ENCODE measurements at places on chromosomes 2 and 18.

DNA sequence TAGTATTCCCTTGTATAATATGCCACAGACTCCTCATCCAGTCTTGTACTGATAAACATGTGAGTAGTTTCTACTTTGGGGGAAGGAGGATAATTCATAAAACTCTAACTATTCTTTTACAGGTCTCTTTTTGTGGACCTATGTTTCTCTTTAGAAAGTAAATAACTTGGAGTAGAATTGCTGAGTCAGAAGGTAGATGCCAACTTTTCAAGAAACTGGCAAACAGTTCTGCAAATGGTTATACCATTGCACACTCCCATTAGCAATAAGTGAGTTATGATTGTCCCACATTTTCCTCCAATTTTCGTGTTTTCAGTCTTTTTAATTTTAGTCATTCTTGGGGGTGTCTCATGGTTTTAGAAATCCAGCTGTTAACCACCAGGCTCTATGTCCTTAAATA lies 477.2 kb upstream of the LRRTM4 start:
- H3K4me1 ChIP-seq: no peaks in the 10 kb centered on the region
- H3K4me3 ChIP-seq: no peak overlapping the region
- no peaks in the 10 kb centered on the region for H3K36me3 ChIP-seq
- H3K27me3 ChIP-seq: no peaks in the 10 kb centered on the region
- DNase-seq: no peak

GRCh38 chr2:129859175-129859574 lies 120.3 kb upstream of the RAB6C start:
- H3K4me3 ChIP-seq: no peak overlapping the region
- H3K27me3 ChIP-seq: no peaks in the 10 kb centered on the region
- H3K4me1 ChIP-seq: no peaks in the 10 kb centered on the region
- H3K36me3 ChIP-seq: no peaks in the 10 kb centered on the region
- DNase-seq: no peak

GRCh38 chr2:68171146-68171545 lies 13.5 kb downstream of the PNO1 start:
- no peaks in the 10 kb centered on the region for H3K4me1 ChIP-seq
- no peak overlapping the region for H3K27ac ChIP-seq
- no peak overlapping the region for H3K4me3 ChIP-seq
- H3K36me3 ChIP-seq: peaks cover 4% of the 10 kb centered on the region
- no peak for DNase-seq
- no peaks in the 10 kb centered on the region for H3K27me3 ChIP-seq

- no peaks in the 10 kb centered on the region for H3K36me3 ChIP-seq
- no peak for DNase-seq
- no peaks in the 10 kb centered on the region for H3K27me3 ChIP-seq
- H3K4me1 ChIP-seq: peaks cover 25% of the 10 kb centered on the region
Observed at GRCh38 chr2:10390369-10390801, 57.7 kb downstream of the ODC1 start.

DNA sequence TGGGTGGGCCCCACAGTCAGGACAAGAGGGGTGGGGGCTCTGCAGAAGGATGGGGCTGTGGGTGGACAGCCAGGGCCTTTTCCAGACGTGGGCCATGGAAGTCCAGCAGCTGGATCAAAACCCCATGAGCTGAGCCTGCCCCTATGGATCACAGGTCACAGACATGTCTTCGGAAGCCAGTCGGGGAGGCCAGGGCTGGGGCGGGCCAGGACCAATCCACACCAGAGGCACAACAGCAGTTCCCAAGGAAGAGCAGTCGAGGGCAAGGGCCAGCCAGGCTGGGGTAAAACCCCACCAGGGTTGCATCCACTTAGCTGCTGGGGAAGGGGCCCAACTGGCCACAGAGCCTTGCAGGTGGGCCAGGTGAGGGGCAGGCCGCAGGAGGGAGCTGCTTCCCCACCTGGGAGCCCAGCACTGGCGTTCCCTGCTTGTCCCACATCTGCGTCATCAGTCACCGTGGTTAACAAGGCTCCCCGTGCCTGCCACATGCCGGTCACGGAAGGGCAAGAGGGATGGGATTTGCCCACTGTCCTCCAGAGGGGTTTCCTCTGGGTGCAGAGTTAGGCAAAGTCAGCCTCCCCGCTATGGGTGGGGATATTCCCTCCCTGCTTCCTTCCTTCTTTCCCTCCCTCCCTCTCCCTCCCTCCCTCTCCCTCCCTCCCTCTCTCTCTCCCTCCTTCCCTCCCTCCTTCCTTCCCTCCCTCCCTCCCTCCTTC lies 46.4 kb upstream of the ODC1 start:
- DNase-seq: no peak
- H3K36me3 ChIP-seq: no peaks in the 10 kb centered on the region
- H3K27me3 ChIP-seq: no peaks in the 10 kb centered on the region
- no peaks in the 10 kb centered on the region for H3K4me1 ChIP-seq
- H3K27ac ChIP-seq: no peak overlapping the region

DNA sequence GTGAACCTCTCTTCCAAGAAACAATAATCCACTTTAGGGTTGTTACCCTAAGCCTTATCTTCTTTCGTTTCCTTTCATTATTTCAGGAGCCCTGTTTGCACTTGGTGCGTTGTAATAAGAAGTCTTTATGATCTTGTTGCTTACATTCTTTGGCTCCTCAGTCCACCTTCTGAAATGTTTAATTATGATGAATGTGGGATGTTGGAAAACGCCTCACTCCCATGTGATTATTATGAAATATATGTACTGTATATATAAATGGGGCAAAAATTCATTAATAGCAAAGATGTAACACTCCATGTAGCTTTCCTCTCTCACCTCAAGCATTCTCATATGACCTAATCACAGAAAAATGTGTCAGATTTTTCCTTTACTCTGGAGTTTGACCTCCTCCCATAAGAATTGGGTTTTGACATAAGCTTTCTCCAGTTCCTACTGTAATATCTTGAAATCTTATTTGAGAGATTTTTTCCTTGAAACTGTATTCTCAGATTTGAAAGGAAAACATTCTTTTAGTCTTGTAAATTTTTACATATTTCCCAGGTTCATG lies 397.2 kb upstream of the FANCL start:
- no peak overlapping the region for H3K4me3 ChIP-seq
- no peaks in the 10 kb centered on the region for H3K27me3 ChIP-seq
- no peaks in the 10 kb centered on the region for H3K4me1 ChIP-seq
- H3K27ac ChIP-seq: no peak overlapping the region

GRCh38 chr2:176101842-176102241 lies 2.2 kb downstream of the HOXD12 start:
- H3K4me3 ChIP-seq: no peak overlapping the region
- H3K27ac ChIP-seq: no peak overlapping the region
- no peaks in the 10 kb centered on the region for H3K36me3 ChIP-seq
- peaks cover under 1% of the 10 kb centered on the region for H3K4me1 ChIP-seq
- peaks cover 42% of the 10 kb centered on the region for H3K27me3 ChIP-seq

- H3K27ac ChIP-seq: no peak overlapping the region
- H3K4me3 ChIP-seq: no peak overlapping the region
- DNase-seq: no peak
Observed at GRCh38 chr2:192128655-192129054, 66.1 kb downstream of the TMEFF2 start.

DNA sequence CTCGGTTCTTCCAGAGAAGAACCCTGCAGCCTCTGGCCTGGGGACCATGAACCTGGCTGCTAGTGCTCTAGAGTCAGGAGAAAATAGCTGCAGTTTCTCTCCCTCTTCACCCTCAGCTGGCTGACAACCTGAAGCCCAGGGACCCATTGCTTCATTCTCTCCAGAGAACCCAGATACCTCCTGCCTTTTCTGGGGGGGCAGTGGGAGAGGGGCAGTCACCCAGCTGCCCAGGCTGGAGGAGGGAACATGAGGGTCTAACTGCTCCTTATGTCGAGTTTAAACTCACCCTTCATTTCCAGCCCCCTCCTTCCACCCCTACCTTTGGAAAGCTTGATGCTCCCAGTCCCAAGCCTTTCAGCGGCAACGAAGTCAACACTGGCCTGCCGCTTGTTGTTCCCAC lies 7.6 kb upstream of the ZFAND2B start:
- no peak overlapping the region for H3K4me3 ChIP-seq
- no peaks in the 10 kb centered on the region for H3K36me3 ChIP-seq
- no peaks in the 10 kb centered on the region for H3K27me3 ChIP-seq
- H3K4me1 ChIP-seq: no peaks in the 10 kb centered on the region

DNA sequence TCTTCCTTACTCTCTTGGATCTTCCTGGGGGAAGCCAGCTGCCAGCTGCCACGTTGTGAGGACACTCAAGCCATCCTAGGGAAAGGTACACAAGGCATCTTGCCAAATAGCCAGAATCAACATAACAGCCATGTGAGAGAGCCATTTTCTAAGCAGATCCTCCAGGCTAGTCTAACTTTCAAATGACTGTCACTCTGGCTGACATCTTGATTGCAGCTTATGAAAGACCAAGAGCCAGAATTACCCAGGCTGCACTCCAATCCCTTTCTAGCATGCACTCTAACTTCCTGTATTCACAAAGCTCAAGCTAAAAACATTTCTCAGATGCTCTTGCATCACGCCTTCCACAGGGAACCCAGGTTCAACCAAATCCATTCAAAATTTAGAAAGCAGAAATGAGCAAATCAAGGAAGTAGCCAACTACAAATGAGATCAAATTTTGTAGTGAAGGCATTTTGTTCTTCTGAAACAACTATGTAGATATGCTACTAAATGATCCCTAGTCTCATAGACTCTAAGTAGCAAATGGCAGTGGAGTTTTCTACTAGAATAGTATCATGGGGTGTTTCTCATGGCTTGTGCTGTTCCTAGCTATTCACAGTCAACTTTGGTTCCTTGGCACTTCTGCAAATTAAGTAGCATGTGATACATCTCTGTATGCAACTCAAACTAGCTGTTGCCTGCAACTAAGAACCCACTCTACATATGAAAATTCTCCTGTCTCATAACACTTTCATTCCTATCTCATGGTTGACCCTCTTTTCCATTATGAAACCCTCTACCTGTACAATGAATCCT lies 281.9 kb downstream of the ZEB2 start:
- no peak overlapping the region for H3K27ac ChIP-seq
- H3K4me3 ChIP-seq: no peak overlapping the region
- no peaks in the 10 kb centered on the region for H3K4me1 ChIP-seq
- H3K27me3 ChIP-seq: no peaks in the 10 kb centered on the region
- no peaks in the 10 kb centered on the region for H3K36me3 ChIP-seq

GRCh38 chr2:200662727-200663126 lies 76.9 kb downstream of the AOX1 start:
- no peaks in the 10 kb centered on the region for H3K4me1 ChIP-seq
- DNase-seq: no peak
- no peaks in the 10 kb centered on the region for H3K27me3 ChIP-seq
- H3K36me3 ChIP-seq: no peaks in the 10 kb centered on the region
- no peak overlapping the region for H3K27ac ChIP-seq

DNA sequence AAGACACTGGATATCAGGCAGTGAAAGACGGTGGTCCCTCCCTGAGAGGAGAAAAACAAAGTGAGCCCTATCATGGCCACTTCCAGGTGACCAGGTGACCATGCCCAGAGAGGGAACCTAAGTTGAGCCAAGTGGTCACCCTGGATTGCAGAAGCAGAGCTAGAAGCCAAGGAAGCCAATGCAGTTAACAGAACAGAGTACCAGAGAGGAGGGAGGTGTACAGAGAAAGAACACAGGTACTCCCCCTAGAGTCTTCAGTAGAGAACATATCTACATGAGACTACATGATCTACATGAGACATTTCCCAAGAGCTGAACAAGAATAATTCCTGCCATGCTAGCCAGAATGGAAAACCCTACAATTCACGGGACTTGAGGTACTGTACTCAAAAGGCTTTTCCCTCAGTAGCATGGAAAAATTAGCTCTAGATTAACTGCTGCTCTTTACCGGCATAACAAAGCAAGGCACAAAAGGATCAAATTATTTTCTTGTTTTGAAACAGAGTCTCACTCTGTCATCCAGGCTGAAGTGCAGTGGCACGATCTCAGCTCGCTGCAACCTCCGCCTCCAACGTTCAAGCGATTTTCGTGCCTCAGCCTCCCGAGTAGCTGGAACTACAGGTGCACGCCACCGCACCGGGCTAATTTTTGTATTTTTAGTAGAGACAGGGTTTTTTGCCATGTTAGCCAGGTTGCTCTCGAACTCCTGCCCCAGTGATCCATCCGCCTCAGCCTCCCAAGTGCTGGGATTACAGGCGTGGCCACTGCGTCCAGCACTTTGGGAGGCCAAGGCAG lies 23.5 kb downstream of the ROCK2 start:
- H3K4me1 ChIP-seq: no peaks in the 10 kb centered on the region
- H3K27ac ChIP-seq: no peak overlapping the region
- H3K4me3 ChIP-seq: no peak overlapping the region
- DNase-seq: no peak
- no peaks in the 10 kb centered on the region for H3K36me3 ChIP-seq

GRCh38 chr2:128545829-128546228 lies 227.2 kb upstream of the HS6ST1 start:
- no peaks in the 10 kb centered on the region for H3K4me1 ChIP-seq
- no peaks in the 10 kb centered on the region for H3K27me3 ChIP-seq
- no peak overlapping the region for H3K27ac ChIP-seq
- H3K36me3 ChIP-seq: no peaks in the 10 kb centered on the region
- no peak for DNase-seq

DNA sequence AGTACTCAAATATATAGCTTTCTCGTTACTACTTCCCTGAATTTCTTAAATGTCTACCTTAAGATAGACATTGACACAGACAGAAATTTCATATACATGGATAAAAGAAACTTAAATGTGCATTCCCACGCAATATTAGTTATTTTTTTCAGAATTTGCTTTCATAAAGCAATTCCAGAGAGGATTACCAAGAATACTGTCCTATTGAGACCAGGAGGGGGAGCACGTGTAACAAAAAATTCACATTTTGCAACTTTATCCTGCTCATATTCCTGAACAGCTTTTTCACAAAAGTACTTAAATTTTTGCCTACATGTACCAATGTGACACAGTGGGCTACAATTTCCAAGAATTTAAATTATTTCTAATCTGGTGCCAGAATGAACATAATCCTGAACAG lies 30.7 kb upstream of the ERCC3 start:
- no peak overlapping the region for H3K27ac ChIP-seq
- H3K36me3 ChIP-seq: peaks cover 10% of the 10 kb centered on the region
- no peak overlapping the region for H3K4me3 ChIP-seq
- no peaks in the 10 kb centered on the region for H3K4me1 ChIP-seq
- DNase-seq: peak; percentile 18

- no peak for DNase-seq
- no peak overlapping the region for H3K27ac ChIP-seq
- H3K4me3 ChIP-seq: no peak overlapping the region
- H3K36me3 ChIP-seq: no peaks in the 10 kb centered on the region
- H3K4me1 ChIP-seq: no peaks in the 10 kb centered on the region
Observed at GRCh38 chr2:12051831-12052230, 305.4 kb downstream of the LPIN1 start.

Data from kidney (tissue), 22 donors.